ENCODE measurements at places on chromosomes 11 and 22. TPM values are rescaled to one million over a fixed set of nuclear protein-coding genes. Genes with fewer than 3 reads are reported as not detected.

Gene IL18BP
- total RNA-seq = 1.2 TPM

Gene INTS4
- 13.1 TPM for total RNA-seq

Gene PANX3
- total RNA-seq = not detected

Gene SC5D
- 51.5 TPM for total RNA-seq

Gene GGT1
- total RNA-seq = 15.8 TPM

Gene DDB1
- total RNA-seq = 163 TPM

Gene KIRREL3
- not detected for total RNA-seq

Gene DNAJB13
- not detected for total RNA-seq

Gene SEPTIN5
- 2.6 TPM for total RNA-seq

Gene TLCD5
- total RNA-seq = 3.3 TPM

Gene SNX19
- total RNA-seq = 40.4 TPM

Gene IFITM1
- 20.1 TPM for total RNA-seq

Gene CLCF1
- 4.6 TPM for total RNA-seq

Gene NPAS4
- not detected for total RNA-seq

Gene SLC22A6
- total RNA-seq = not detected

Gene MAML2
- 2.9 TPM for total RNA-seq

Gene APLNR
- total RNA-seq = not detected

Gene DDTL
- total RNA-seq = 2.9 TPM

Gene PLAAT4
- not detected for total RNA-seq

Gene CCDC82
- 5.3 TPM for total RNA-seq

Gene PDGFB
- 5.7 TPM for total RNA-seq

Gene PITPNM1
- total RNA-seq = 39.4 TPM

Gene PGA4
- total RNA-seq = not detected

Gene RHOD
- 269 TPM for total RNA-seq

Gene GSTT2B
- total RNA-seq = 6.5 TPM

Gene HTR3B
- total RNA-seq = not detected

Gene ADM
- 23.7 TPM for total RNA-seq

Gene GPHA2
- total RNA-seq = not detected

Gene OR4C45
- not detected for total RNA-seq

Gene OR2D2
- total RNA-seq = not detected

Gene LRRC32
- not detected for total RNA-seq

Gene TRIM51
- total RNA-seq = not detected

Gene CBLIF
- not detected for total RNA-seq

Gene ANGPTL5
- total RNA-seq = not detected

Gene HMBS
- total RNA-seq = 22.5 TPM

Gene SLC22A9
- not detected for total RNA-seq

Gene TAF10
- 86.1 TPM for total RNA-seq

Gene TIMP3
- 47.5 TPM for total RNA-seq

Gene PATE4
- not detected for total RNA-seq
